Renal cortex interstitium (tissue), 15 donors: ENCODE measurements at places on chromosomes 7 and 10.

- DNase-seq = no peak
Measured at GRCh38 chr7:100641463-100641859, at the start of gene TFR2. Gene TFR2, minus strand, starts transcription at chr7:100641552. Its CDS starts 43 bp downstream, at chr7:100641509.

DNA sequence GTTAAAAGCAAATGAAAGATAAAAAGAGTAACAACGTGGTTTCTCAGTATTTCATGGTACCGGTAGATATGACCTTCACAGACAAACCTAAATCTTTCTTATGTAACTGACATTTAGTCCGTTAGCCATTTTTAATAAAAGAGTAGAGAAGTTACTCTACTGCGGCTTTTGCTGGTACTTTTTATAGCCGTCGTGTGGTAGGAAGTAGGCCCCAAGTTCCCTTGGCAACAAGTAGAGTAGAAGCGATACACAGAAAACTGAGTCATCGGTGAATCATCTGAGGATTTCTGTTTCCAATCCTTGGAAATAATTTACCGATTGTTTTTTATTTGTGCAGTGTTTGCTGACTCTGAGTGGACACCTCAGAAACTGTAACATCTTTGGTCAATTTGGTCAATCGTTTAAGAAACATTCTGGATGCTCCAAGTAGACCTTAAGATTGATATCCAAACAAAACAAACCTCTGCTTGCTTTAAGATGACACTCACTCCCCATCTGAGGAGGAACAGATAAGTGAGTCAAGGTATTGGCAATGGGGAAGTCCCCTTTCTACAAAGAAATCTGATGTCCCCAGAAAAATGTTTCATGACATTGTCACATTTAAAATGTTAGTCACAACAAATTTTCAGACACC, 63.9 kb upstream of the AHR start:
- no peak for DNase-seq

DNA sequence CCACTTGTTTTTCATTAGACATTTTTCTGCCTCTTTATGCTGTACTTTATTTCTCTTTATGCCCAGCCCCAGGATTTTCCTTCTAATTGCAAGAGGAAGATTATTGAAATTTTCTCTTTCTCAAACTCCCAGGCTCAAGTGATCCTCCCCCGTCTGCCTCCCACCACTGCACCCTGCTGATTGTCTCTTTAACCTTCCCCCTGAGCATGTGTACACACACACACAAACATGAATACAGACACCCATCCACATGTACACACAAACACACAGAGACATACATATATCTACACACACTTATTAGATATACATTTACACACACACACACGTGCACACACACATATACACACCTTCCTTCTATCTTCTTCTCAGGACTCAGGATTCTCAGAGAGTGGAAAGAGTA, 37.3 kb upstream of the MAP3K8 start:
- DNase-seq = no peak

GRCh38 chr7:102473271-102473991, 5.3 kb downstream of the POLR2J start:
- no peak for DNase-seq

- no peak for DNase-seq
Measured at GRCh38 chr7:152522571-152523067, 86.8 kb upstream of the KMT2C start.
